ENCODE measurements at places on chromosomes 7 and 10.

DNA sequence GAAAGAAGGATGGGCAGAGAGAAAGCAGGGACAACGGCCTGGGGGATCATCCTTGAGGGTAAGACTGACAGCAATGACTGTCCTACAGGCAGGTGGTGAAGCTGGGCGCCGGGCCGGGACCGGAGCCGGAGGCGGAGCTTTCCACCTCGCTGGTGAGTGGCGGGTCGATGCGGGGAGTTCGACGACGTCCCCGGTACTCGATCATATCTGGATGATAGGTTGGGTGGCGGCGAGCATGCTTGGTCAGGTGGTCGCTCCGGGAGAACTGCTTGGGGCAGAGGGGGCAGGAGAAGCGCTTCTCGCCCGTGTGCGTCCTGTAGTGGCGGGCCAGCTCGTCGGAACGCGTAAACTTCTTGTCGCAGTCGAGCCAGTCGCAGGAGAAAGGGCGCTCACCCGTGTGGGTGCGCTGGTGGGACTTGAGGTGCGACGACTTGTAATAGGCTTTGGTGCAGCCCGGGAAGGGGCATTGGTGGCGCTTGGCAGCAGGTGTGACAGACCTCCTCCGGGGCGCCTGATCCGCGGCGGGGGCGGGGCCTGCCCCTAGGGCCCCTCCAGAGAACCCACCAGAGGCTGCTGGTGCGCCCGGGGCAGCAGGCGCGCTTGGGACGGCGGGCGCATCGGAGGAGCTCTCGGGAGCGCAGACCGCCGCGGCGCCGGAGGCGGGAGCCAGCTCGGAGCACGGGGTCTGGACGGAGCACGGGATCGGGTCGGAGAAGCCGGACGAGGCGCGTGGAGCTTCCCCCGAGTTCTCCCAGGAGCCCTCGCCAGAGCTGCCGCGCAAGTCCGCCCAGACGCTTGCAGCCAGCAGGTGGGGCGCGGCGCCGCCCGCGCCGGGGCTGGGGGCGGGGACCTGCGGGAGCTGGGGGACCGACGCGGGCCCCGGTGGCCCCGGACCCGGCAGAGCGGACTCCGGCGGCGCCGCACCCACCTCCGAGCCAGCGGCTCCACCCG lies 752 bp downstream of the KLF14 start:
- no peak for DNase-seq

GRCh38 chr7:151853896-151854719 lies 22.8 kb downstream of the PRKAG2 start:
- no peak for DNase-seq

DNA sequence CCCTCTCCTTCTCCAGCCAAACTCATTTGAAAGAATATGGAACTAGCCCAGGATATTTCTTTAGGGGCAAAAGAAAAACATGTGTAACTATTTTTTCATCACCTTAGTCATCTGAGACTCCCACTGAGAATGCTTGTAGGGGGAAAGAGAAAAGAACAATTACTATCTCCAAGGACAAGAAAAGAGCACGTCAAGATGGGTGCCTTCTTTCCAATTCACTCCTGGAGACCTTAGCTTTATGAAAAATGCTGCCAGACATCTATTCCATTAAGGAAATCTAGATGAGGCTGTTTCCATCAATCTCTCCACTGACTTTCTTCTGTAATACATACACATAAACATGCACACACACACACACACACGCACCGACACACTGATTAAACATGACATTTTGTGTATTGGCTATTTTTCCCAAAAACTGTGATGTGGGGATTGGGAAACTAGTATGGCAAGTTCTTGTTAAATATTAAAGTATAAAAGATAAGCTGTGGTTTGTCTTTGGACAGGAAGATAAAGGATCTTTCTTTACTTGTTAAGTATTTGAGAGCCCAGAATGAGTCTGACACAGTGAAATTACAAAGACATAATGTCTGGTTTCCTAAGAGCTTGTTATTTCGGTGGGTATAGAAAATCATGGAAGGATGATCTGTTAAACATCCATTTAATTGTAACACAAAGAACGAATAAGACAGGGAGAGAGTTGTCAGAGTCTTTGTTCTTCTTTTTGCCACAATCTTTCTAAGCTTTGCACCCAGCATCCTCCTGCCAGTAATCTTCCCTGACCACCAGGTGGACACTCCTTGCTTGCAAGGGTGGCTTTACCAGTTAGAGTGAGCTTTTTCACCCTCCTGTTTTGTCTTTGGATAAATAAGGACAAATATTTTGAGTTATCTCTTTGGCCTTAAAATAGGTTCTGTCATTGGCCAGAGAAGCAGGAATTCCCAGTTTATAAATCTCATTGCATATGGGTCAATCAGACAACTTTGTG lies 177.3 kb upstream of the TMEM72 start:
- no peak for DNase-seq

- DNase-seq = no peak
Observed at GRCh38 chr10:128612195-128612594, 486.0 kb upstream of the MKI67 start.

DNA sequence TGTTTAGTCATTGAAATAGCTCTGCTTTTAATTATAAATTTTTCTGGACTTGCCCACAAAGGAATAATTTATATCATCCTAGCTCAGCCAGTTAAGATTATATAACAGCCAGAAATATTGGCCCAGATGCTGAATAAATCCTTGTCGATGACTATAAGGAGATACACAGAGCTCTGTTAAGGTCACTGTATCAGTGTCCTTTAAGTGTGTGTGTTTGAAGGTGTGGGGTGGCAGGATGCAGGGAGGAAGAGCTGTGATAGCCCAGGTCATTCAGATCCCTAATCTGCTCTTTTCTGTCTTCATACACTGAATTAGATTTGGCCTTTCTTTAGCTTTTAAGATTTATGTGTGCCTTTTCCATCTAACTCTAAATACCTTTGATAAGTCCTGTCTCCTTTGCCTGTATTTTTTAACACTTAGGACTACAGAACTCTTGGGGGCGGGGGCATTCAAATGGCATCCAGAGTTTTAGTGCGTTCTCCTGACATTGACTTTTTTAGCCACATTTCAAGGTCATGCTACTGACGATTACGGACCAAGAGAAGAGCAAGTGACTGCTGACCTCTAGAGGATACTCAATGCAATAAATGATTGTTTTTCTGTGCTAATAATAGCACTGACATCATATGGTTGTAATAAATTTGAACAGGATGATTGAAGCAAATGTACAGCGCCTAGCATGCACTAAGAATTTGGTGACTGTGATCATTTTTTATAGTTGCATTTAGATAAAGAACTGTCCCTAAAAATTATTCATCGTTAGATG lies 172.3 kb downstream of the CACNB2 start:
- DNase-seq = no peak

DNA sequence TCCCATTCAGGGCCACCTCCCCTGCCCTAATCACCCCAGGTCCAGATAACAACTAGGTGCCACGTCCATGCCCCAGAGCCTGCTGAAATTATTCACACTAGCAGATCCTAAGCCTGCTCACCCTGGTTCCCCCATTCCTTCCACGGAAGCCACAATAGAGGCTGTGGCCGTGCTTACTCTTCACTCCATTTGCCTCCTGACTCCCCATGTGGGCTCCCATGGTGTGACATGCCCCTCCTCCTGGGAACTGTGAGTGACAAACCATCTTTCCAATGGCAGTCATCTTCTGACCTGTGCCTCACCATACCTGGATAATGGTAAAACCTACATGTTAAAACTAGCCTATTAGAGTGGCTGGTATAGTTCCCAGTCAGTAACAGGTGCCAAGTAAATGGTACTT lies 216.2 kb upstream of the PRKCQ start:
- DNase-seq = no peak

- DNase-seq = no peak
Observed at GRCh38 chr10:58475322-58476277, 37.1 kb upstream of the BICC1 start.

GRCh38 chr7:3301831-3302618 lies 973 bp downstream of the SDK1 start:
- DNase-seq = no peak

GRCh38 chr7:100003711-100004661 lies 11.4 kb upstream of the ZKSCAN1 start:
- DNase-seq = no peak

DNA sequence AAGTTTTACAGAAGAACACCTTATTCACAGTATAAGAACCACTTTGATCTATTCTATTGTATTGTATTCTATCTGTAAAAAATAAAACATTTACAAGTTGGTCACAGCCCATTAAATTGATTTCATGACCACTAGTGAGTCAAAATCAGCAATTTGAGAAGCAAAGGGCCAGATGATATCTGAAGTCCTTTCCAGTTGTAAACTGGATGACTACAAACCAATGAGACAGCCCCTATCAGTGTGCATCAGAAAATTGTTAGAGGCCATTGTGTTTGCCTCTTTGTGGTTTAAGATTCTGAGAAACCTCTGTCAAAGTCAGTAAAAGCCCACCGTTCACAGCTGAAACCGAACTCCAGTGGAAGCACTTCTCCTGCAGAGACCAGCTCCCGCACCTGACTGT lies 54.8 kb downstream of the TBXAS1 start:
- DNase-seq = no peak

GRCh38 chr10:72736176-72736827 lies 44.4 kb downstream of the MCU start:
- DNase-seq = no peak

DNA sequence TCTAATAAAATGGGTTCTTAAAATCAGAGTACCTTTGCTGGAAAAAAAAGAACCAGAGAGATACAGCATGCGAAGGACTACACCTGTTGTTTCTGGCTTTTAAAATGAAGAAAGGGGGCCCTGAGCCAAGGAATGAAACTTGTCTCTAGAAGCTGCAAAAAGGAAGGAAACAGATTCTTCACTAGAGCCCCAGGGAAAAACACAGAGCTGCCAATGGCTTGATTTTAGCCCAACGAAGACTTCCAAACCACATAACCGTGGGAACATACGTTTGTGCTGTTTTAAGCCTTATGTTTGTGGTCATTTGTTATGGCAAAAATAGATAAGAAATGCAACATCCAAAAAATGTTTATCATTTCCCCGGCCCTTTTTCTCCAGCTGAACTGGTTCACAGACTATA lies 780.0 kb downstream of the SORCS1 start:
- DNase-seq = no peak

DNA sequence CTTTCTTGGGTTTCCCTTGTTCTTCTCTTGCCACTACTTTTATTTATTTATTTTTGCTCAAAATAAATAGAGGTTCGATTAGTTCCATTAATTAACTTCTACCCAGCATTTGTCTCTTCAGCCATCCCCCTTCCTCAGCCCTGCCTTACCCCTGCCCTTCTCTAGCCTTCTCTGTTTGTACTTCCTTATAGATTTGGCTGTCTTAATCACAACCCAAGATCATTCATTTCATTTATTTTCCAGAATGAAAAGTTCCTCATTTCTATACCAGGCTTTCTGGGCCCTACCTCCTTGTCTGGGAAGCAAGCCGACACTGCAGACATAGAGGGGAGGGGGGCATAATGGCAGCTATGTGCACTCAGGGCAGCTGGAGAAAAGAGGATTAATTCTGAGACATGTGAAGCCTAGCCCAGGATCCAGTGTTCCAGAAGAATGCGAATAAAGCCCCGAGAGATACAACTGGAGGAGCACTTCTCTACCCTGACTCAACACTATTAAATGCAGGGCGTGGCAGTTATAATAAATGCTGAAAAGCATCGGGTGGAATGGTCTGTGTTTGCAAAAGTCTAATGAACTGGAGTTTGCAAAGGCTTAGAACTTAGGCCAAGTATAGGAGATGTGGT lies 6.4 kb upstream of the PDCD4 start:
- DNase-seq = no peak

GRCh38 chr10:19999431-19999830 lies 183.2 kb downstream of the PLXDC2 start:
- no peak for DNase-seq

DNA sequence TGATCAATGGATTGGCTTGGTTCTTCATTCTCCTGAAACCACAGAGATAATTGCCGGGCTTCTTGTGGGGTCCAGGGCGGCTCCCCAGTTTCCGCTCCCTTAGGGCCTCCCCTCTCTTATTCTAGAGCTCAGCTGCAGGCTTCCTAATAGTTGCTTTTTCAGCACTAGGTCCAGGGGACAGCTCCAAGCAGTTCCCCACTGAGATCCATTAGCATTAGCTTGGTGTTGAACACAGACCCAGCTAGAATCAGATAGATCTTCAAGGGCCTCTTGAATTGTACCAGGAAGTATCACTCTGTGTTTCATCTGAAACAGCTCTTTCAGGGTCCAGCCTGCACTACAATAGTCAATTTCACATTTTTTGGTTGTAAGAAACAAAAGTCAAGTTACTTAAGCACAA lies 238.7 kb downstream of the SEC23IP start:
- DNase-seq = no peak

DNA sequence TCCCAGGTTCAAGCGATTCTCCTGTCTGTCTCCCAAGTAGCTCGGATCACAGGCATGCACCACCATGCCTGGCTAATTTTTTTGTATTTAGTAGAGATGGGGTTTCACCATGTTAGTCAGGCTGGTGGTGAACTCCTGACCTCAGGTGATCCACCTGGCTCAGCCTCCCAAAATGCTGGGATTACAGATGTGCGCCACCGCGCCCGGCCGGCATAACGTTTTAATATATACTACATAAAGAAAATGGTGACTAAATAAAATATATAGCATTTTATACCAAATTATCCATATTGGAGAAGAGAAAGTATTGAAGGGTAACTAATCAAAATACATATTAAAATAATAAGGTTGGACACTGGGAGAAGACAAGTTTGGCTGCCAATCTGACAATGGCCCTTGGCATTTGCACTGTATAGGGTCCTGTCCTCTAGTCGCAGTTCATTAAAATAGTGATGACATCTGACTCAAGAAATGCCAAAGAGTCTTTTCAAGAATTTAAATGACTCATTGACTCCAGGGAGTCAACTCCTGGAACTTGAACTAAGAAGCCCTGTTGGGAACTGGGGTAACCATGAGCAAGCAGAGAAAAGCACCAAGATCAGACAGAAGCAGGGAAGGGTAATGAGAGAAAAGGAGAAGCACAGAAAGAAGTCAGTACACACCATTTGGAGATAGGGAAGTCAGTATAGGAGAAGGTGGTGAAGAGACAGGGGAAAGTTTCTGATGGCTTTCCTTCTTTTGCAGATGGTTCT lies 91.1 kb downstream of the CH25H start:
- DNase-seq = no peak

- DNase-seq = no peak
Observed at GRCh38 chr7:35329026-35329425, 75.1 kb upstream of the TBX20 start.

DNA sequence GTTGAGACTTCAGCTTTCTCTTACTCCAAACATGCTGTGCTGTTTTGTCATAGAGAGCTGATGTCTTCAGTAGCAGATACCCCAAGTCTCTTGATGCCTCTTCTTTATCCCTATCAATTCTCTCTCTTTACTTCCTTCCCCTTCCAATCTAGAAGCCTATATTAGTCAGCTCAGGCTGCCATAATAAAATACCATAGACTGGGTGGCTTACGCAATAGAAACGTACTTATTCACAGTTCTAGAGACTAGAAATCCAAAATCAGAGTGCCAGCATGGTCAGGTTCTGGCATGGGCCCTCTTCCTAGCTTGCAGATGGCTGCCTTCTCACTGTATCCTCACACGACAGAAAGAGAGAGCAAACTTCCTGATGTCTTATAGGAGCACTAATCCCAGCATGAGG lies 9.0 kb upstream of the GARS1 start:
- no peak for DNase-seq

- no peak for DNase-seq
Observed at GRCh38 chr7:17236603-17237002, 61.8 kb upstream of the AHR start.
